Stimulated activated CD4-positive, alpha-beta T cell treated with anti-CD3 and anti-CD28 coated beads, TNF-alpha, amount 100 ng/mL, for 1 hour (primary cell): ENCODE measurements at places on chromosomes 7 and 10.

- DNase-seq: no peak
These were observed 147.1 kb downstream of the LYZL1 start for GRCh38 chr10:29435809-29436501.

DNA sequence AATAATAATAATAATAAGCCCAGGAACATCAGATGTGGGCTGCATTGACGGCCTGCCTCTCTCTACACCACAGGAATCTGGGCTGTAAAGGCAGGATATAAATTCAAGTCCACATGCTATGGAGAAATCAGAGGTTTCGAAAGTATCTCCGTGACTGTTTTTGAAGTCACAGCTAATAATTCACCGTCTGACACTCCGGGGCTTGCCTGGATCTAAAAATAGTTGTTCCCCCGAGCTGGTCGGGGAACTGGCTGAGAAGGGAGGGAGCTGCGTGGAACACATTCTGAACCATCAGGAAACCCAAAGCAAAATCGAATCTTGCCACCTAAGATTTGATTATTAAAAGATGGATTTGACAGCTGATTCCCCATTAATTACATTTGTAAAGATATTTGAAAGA is 35.4 kb downstream of the KLF6 start:
- no peak for DNase-seq

DNA sequence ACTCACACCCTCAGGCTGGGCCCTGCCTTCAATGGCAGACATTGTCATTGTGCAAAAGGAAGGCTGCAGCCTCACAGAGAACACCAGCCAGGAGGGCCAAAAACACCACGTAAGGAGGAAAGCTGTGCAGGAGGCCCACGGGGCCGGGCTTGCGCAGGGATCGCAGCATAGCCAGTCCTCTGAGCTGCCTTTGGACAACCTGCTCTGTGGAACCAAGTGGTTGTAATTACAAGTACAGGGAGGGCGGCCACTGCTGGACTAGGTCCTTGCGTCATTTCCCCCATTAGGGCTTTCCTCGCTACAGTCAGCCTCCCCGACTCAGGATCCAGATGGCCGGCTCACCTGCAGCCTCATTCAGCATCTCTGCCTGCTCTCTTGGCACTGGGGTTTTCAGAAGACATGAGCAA is 66.9 kb downstream of the FAM53B start:
- no peak for DNase-seq

DNA sequence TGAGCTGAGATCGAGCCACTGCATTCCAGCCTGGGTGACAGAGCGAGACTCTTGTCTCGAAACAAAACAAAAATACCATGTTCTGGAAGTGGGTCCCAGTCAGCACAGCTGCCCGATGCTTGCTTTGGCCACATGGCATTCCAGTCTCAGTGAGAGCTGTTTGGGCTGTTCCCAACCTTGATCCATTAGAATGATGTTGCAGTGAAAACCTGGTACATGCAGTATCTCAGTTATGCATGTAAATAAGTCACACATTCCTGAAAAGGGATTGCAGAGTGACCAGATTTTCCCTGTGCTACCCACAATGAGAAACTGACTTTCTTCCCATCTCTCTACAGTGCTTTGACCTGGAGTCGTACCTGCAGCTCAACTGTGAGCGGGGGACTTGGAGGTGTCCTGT is 15.4 kb downstream of the ZMIZ2 start:
- DNase-seq: no peak

DNA sequence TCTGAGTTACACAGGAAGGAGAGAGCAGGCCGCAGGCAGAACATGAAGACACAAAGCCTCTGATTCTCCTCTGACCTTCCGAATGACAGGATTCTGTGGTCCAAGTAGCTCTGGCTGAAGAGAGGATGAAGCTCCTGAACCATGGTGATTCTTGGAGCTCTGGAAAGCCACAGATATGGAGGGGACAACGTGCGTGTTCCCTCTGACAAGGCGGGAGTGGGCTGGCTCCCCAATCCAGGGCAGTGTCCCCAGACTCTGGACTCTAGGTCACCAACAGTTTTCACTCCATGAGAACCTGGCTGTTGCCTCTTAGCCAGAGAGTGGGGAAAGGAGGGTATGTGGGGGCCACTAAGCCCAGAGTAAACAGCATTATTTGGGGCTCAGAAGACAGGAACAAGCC is 7.4 kb upstream of the TRPV6 start:
- no peak for DNase-seq

- no peak for DNase-seq
These were observed 295.9 kb downstream of the TNS3 start for GRCh38 chr7:47285860-47286491.

- no peak for DNase-seq
These were observed 41.2 kb downstream of the ADARB2 start for GRCh38 chr10:1696106-1696505.
